Non-pigmented ciliary epithelial cell (primary cell): ENCODE measurements at places on chromosomes 5 and 9.

GRCh38 chr5:96928931-96929708 lies 6.8 kb upstream of the LNPEP start:
- no peak for DNase-seq

GRCh38 chr9:6827439-6828145 lies 69.8 kb downstream of the KDM4C start:
- no peak for DNase-seq

- no peak for DNase-seq
Measured at GRCh38 chr9:93686880-93687236, 110.5 kb downstream of the PHF2 start.

DNA sequence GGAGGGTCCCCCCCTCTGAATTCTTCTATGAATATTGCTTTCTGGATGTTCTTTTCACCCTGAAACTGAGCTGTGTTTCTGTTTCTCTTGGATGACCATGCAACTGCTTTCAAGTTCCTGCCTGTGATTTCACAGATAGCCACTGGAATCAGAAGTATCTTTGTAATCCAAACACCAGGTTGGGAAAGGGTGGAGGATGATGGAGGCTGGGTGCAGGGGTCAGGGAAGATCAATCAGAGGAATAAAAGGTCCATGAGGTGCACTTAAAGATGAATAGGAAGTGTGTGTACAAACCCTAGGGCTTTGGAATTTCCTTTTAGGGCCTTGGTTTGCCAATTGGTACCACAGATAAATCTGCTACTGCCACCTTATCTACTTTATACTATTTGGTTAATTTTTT lies 68.2 kb upstream of the AGXT2 start:
- no peak for DNase-seq

GRCh38 chr5:14953075-14953607 lies 81.6 kb upstream of the ANKH start:
- no peak for DNase-seq

DNA sequence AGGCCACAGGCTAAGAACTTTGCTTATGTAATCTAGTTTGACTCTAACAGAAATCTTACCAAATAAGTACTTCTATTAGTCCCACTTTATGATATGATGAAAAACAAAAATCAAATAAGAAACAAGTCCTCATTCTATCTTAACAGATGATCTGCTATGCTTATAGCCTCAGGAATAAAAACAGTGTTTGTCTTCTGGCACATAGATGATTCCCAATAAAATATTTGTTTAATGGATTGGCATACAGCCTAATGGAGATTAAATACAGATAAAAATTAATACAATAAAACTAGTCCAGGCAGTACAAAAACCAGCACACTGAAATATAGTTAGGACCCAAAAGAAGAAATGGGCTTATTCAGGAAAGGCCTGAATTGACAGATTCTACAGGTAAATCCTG lies 971.4 kb upstream of the WWC1 start:
- no peak for DNase-seq

DNA sequence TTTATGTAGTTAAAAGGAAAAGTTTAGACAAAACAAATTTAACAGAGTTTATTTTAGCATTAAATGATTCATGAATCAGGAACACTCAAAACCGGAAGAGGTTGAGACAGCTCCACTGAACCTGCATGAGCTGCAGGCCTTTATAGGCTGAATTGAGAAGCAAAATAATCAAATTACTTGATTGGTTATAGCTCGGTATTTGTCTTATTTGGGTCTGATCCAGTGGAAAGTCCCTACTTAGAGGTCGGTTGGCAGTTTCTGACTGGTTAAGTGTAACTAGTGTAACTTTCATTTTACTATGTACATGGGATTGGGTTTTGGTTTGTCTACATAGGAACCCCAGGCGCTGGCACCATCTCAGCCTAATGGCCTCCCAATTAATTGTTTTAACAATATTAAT lies 74.1 kb upstream of the PIK3R1 start:
- DNase-seq: peak; percentile 67

GRCh38 chr5:35237580-35238376 lies 7.5 kb upstream of the PRLR start:
- no peak for DNase-seq

DNA sequence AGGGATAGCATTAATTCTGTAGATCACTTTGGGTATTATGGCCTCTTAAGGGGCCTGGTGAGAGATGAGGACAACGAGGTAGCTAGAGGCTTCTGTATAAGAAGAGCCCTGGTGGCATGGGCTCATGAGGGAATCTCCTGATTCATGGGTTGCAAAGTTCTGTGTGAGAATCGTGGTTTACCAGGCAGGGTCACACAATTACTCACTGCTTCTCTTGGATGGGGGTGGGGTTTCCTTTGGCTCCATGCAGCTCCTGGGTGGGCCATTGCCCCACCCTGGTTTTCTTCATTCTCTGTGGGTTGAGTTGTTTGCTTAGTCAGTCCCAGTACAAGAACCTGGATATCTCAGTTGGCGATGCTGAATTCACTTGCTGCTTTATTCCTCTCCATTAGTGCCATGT lies 30.9 kb upstream of the TNFSF15 start:
- no peak for DNase-seq

GRCh38 chr5:126267438-126267837 lies 155.8 kb upstream of the GRAMD2B start:
- no peak for DNase-seq

- DNase-seq: peak; percentile 23
Measured at GRCh38 chr9:17600962-17601593, 22.2 kb downstream of the SH3GL2 start.

DNA sequence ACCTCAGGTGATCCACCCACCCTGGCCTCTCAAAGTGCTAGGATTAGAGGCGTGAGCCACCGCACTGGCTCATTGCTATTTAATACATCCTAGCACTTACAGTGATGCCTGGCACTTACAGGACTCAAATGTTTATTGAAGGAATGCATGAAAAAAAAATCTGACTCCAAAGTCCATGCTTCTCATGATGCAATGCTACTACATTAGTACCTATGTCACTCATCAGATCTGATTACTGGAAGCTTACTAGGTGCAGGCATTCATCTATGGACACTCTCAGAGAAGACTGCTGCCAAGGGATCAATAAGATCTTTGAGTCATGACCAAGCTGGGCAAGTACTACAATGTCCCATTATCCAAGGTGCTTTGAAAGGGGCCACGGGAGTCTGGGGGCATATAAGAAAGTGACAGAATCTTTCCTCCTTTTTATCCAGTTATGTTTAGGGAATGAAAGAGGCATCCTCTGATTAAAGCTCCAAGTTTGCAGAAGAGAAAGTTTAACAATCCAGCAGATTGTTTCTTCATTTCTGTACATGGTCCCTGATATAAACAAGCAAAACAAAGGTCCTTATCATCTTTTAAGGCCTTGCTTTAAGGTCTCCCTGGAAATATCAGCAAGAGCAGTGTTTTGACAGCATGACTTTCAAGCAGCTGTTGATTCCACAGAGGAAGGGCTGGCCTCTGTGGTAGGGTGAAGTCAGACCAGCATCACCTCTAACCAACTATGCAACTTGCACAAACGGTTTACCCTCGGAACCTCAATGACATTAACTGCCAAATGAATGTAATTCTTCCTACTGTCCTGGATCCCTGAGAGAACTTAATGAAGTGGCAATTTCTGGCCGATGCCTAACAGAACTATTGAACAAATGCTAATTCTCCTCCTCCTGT lies 35.9 kb downstream of the ARPC5L start:
- no peak for DNase-seq

DNA sequence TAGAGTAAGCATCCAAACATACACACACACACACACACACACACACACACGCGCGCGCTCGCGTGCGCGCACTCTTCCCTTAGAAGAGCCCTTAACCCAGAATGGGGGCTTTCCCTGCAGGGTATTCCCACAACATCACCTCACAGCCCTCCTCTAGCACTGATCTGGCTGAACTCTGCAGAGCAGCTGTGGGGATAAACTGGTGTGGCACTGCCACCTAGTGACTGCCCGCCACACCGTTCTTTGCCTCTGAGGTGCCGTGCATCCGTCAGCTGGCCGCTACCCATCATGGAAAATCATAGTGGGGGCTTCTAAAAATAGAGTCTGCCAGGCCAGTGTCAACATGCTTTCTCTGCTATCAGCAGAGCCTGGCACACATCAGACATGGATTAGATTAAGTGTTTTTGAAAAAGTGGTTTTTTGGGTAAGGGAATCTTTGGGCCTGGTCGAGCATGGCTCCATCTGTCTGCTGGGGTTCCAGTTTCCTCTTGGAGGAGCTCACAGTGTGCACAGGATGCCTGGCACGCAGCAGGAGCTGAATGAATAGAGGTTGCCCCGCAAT lies 88.1 kb downstream of the KCNN2 start:
- peak; percentile 4 for DNase-seq

GRCh38 chr9:23682352-23682751 lies 143.7 kb downstream of the ELAVL2 start:
- DNase-seq: no peak

GRCh38 chr5:155260798-155261197 lies 247.2 kb downstream of the KIF4B start:
- DNase-seq: no peak

- DNase-seq: no peak
Measured at GRCh38 chr9:102631559-102631958, 363.6 kb upstream of the CYLC2 start.

DNA sequence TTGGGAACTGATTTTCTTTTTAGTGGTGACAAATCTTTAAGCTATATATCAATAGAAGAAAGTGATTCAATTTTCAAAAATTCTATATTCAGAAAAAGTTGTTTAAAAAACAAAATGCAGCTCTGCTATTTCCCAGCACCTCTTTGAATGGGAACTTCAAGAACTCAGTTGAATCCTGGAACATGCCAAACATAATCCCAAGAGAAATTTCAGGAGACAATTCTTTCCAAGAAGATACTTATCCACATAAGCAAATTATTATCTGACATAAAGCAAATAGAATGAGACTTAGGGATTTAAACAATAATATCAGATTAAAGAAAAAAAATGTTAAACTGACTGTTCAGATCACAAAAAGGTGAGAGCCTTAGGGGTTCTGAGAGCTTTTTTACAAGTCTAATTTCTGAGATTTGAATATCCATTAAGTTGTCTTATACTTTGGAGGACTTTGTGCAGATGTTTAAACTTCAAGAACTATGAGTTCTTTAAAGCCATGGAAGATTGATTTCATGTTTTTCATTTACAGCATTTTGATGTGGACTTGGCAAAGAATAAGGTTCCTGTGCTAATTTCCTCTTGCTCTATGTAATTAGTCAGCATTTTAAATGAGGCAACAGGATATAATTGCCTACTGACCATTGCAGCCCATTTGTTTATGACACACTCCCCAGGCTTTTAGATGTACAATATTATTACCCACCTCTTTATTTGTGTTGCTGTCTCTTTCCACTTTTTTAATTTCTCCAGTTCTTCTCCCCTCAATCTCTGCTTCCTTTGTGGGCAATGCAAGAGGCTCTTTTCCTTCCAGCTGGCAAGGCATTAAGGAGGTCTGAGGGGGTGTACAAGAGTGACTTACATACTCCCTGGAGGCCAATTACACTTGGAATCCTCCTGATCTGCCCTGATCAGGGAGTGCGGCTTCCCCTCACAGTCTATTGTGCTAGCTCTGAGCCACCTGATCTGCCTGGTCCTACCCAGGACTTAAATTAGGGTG lies 419.1 kb downstream of the NR2F1-AS1 start:
- peak; percentile 41 for DNase-seq

- no peak for DNase-seq
Measured at GRCh38 chr5:97874491-97874890, 691.4 kb upstream of the RIOK2 start.

DNA sequence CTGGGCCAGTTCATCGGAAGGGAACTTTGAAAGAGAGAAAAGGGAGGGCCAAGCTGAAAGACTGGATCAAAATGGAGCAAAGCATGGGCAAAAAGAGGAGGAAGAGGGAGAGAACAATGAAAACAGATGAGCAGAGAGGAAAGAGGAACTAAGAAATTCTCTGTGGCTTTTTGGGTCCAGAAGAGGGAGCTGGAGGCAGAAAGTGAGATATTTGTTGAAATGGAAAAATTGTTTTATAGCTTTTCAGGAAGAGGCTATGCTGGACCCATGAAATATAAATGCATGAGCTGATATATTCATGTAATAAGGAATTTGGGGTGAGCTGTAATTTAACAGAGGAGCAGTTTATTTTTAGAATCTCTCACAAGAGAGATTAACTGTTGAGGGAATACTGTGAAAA lies 457.3 kb downstream of the DMAC1 start:
- DNase-seq: no peak

DNA sequence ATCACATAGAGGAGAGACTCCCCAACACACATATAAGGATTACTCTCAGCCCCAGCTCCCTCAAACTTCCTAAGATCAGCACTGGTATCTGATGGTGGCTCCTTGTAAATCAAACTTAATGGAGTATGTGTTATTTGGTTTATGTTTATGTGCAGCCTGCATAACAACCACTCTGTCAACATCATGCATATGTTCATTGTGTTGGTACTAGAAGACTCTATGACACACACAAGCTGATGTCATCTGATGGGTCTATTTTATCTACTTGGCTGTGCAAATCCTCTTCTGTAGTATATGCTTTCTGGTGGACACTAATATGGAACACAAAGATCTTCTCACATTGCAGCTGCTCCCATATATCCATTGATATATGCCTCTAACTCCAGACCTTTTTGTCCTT lies 134.0 kb upstream of the FAM174A start:
- DNase-seq: no peak

DNA sequence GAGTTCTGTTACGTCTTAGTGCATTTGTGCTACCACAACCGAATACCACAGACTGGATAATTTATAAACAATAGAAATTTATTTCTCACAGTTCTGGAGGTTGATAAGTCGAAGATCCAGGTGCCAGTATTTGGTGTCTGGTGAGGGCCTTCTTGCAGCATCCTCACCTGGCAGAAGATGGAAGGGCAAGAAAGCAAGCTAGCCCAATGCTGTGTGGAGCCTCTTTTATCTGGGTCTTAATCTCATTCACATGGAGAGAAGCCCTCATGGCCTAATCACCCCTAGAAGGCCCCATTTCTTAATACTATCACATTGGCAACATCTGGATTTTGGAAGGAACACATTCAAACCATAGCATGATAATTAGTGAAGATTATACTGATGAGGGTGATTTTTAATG lies 159.3 kb downstream of the CHSY3 start:
- DNase-seq: no peak

- no peak for DNase-seq
Measured at GRCh38 chr5:130836729-130837649, 328.1 kb downstream of the HINT1 start.

- DNase-seq: peak; percentile 64
Measured at GRCh38 chr5:2757563-2758351, 6.3 kb upstream of the IRX2 start.

- DNase-seq: no peak
Measured at GRCh38 chr5:53739111-53739510, 178.7 kb downstream of the NDUFS4 start.

- DNase-seq: no peak
Measured at GRCh38 chr9:96201140-96201539, 100.8 kb downstream of the HSD17B3 start.

DNA sequence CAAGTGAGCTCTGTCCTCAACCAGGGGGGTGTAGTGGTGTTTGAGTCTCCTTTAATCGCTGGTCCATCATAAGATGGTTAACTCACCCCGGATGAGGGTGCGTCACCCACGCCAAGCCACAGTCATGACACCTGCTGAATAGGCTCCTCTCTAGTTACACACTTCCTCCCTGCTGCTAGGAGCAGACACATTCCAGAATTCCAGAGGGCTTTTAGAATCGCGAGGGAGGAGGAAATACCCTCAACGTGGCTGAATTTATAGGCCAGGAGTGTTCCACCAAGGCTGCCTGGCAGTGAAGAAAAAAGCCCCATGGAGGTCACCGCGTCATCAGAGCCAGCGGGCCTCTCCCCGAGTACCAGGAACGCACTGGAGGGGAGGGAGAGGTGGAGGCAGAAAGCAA lies 5.1 kb downstream of the GLRX start:
- DNase-seq: peak; percentile 87

- DNase-seq: no peak
Measured at GRCh38 chr9:132192728-132193127, 30.9 kb downstream of the NTNG2 start.
